ENCODE measurements at places on chromosomes 2 and 18.

DNA sequence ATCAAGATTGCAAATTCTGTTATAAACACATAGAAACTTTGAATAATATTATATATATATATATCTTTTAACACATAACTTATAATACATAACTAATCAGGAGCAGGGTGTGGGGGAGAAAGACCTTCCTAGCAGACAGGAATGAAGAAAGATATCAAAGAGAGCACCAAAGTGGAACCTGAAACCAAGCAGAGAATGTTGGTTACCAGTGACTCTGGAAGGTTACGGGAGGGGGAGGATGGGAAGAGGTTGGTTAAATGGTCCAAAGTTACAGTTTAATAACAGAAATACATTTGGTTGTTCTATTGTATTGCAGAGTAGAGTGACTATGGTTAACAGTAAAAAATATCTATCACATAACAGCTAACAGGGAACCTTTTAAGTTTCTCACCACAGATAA lies 366.7 kb downstream of the LRRTM4 start:
- no peak for DNase-seq

- no peak for DNase-seq
These were observed 103.8 kb downstream of the EPHA4 start for GRCh38 chr2:221468317-221468716.

DNA sequence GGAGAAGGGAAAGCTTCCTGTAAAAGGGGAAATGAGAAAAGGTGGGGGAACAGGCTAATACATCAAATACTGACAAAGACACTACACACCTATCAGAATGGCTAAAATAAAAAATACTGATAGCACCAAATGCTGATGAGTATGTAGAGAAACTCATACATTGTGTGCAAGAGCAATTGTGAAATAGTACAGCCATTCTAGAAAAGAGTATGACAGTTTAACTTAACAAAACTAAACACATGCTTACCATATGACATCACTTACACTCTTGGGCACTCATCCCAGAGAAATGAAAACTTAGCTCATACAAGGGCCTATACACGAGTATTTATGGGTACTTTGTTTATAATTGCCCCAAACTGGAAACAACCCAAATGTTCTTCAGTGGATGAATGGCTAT lies 53.4 kb downstream of the ZNF638 start:
- no peak for DNase-seq

DNA sequence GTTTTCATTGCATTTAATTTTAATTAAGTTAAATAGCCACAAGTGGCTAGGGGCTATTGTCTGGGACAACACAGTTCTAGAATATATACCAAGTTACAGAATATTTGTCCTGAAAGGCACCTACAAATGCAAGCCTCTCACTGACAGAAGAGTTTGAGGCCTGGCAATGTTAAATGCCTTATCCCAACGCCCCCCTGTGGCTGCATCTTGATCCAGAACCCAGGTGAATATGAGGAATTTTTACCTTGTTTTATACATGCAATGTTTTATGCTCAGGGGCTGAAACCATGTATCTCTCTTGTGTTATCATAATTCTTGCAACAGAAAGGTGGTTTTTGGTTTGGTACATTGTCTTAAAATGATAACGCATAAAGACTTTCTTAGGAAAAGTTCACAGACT lies 71.8 kb upstream of the SEC11C start:
- no peak for DNase-seq

DNA sequence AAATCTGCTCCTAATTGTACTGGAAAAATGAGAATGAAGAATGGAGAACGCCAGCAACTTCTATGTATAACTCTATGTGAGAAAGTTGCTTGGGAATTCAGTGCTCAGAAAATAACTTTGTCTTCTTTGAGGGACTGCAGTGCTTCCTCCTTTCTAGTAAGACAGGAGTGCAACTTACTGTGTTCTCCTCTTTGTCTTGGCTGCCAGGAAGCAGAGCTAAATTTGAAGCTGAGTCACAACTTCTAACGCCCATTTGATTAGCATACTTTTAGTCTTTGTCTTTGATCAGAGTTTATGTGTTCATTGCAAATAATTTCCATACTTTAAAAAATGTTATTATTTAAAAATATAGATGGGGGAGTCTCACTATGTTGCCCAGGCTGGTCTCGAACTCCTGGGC lies 6.6 kb downstream of the ARHGAP25 start:
- no peak for DNase-seq

- no peak for DNase-seq
These were observed 36.7 kb downstream of the SH3BP4 start for GRCh38 chr2:234988491-234988890.

DNA sequence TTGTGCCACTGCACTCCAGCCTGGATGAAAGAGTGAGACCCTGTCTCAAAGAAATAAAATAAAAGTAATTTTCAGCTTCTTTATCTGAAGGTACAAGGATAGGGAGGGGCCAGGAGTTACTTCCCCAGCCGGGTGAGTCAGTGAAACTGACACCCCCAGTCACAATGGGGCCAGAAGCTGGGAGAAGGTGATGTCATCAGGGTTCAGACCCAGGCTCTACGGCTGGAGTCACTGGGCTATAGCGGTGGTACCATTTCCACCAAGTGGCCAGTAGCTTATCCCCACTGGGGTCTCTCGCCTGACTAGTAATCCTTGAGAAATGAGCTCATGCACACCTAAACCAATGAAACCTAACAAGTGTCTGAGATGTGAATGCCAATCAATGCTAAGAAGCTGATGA lies 107.9 kb downstream of the ALPK2 start:
- no peak for DNase-seq

DNA sequence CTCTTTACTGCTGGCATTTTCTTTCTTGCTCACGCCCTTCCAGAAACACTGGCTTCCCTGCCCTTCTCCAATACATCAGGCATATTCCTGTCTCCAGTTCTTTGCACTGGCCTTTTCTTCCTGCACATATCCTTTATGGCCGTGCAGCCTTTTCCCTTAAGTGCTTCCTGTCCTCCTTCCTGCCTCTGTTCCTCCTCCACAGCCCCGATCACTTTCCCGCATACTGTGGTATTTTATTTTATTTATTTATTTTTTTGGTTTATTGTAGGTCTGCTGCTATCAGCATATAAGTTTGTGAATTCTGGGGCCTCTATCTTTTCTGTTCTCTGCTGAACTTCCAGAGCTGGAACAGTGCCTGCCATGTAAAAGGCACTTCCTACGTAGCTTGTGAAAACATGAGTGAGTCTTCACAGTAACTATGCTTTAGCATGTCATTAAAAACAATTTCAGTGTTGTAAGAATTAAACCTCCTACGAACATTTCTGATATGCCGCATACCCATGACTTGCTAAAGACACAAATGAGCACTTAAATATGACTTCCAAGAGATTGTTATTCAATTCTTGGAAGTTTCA lies 289.1 kb downstream of the TRIB2 start:
- DNase-seq: no peak

DNA sequence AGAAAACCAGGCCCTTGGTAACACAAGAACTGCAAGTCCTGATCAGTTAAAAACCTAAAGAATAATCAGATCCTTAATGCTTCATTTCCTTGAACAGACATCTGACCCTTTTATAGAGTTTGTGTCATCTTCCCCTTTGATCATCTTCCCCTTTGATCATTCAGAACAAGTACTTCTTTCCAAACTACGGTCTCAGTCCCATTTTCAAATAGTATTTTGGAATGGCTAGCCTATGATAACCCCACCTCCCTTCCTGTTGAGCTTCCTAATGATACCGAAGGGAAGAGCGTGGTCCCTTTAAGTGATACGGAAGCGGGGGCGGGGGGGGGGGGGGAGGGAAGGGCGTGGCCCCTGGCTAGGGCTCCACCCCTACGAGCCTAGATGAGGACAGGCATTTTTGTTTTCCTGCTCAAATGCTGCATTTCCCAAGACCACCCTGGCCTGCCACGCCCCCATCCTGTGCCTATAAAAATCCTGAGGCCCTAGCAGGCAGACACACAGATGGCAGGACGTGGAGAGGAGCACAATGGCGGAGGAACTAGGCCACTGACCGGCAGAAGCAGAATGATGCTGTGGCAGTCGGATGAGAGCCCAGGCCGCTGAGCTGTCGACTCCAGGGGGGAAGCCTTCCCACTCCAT lies 24.1 kb upstream of the CHRNA1 start:
- no peak for DNase-seq

- DNase-seq: no peak
These were observed 126.8 kb downstream of the CDH20 start for GRCh38 chr18:61459896-61460648.

GRCh38 chr2:30398084-30398873 lies 48.8 kb upstream of the LCLAT1 start:
- no peak for DNase-seq

DNA sequence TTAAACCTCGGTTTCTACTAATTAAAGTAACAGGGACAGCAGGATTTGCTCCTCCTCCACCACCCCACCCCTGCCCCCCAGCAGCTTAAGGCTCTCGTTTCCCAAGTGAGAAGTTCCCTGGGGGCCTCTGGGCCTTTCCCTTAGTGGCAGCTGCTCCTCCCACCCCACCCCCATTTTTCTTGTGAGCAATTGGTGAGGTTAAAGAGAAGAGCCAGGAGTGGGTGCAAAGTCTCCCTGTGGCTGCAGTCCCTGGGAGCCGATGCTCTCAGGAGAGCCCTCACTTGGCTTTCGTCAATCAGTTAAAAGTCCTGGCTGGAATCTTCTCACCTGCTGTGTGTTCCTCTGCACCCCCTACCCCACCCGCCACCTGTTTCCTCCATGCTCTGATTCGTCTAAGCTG lies 48.7 kb upstream of the AGAP1 start:
- DNase-seq: no peak

GRCh38 chr2:107529146-107529545 lies 297.5 kb upstream of the RGPD4 start:
- no peak for DNase-seq

GRCh38 chr18:63808125-63808524 lies 32.9 kb downstream of the SERPINB7 start:
- no peak for DNase-seq

GRCh38 chr18:59870623-59871130 lies 29.1 kb upstream of the PMAIP1 start:
- no peak for DNase-seq

DNA sequence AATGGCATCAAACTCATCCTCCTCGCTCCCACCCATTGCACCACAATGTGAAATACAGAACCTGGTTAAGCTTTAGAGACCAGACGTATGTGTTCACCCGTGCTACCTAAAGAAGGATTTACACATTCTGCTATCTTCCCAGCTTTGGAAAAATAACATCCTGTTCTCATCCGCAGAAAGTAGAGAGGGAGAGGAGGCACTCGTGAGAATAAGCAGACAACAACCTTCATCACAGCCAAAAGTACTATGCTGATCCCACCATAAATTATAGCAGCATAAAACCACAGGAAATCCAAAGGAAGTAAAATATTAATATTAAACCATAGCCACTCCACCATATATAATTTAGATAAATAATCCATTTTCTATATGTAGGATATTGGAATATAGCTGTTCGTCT lies 111.7 kb upstream of the NRP2 start:
- DNase-seq: no peak

GRCh38 chr2:26216587-26216986 lies 27.8 kb downstream of the HADHA start:
- DNase-seq: no peak

DNA sequence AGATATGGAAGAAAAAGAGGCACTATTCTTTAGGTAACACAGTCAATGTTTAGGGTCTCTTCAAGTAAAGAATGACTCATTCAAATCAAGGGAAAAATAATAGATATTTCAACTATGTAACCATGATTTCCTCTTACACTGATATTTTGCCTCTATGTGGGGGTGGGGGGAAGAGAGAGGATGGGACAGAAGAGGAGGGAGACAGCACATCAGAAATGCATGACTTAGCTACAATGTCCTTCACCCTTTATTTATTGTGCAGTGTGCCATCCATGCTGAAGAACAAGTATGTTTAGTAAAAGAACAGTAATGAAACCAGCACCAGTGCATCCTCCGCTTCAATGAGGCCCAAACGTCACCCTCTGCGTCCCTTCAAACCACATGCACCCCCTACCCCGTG lies 204.8 kb downstream of the HDAC4 start:
- DNase-seq: no peak

DNA sequence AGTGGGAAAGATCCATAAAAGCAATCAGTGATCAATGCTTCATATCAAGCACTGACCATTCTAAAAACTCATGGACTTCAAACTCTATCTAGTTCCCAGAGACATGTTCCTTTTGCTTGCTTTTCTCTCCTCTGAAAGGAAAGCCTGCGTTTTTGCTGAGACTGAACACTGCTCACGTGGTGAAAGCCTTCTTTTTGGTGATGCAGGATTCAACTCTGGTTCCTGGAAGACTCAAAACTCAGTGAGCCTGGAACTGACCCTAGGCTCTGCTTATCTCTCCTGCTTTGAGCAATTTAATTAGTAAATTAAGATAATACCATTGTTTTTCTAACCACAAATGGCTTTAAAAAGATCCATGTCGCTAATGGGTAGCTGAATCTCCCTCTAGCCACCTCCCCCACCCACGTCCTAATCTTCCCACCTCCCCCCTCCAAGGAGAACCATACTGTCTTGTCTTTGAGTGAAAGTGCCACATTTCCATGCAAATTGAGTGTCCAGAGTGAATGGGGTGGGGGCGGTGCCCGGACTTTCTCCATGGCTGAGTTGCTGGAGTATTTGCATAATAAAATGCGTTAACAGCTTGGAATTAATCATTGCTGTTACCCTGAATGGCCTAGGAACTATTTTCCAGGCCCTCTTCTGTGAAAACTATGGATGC lies 130.5 kb downstream of the BCL11A start:
- DNase-seq: no peak

- no peak for DNase-seq
These were observed 31.7 kb upstream of the CYBRD1 start for GRCh38 chr2:171490577-171490976.

DNA sequence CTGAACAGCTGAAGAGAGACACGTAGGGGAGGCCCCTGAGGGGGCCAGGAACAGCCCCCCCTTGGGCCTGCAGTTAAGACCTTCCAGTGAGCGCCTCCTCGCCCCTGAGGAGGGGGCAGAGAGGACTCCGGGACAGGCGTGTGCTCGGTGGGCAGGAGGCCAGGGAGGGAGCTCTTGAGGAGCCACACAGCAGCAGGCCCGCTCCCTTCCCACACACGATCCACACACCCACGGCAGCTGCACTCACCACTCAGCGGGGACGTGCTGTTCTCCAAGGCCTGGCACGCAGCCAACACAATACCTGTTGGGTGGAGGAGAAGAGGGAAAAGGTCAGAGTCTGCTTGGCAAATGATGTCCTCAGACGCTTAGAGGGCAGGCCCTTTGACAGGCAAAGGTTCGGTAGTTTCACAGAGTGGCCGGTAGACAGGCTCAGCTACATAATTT lies 39.0 kb downstream of the TGFA start:
- DNase-seq: no peak

DNA sequence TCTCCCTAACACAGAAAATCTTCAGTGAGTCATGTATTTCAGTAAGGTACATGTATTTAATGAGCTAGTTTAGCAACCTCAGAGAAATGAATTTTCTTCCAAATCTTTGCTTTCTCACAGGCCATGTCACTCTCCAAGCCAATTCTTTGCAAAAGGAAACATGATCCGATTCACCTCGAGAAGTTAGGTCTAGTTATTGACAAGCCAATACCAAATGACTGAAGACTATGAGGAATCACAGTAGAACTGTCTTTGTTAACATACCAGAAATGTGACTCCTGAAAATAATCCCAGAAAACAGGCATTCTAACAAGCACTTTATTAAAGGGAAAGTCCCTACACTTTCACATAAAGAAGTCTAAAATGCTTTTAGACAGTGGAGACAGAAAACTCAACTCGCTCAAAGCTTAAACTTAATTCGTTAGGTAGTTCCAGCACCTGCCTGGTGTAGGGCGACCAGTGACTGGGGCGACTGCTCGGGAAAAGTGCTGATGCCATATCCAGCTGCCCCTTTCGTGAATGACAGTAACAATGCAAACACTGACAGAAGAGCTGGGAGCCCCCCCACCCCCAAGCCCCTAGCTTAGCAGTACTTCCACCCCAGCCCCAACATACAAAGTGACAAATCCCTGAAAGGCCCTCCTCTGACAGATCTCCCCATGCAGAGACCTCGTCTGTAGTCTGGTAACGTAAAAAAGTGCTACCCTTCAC lies 1.8 kb downstream of the MEMO1 start:
- no peak for DNase-seq

Measured in GM19239 (cell line).